ENCODE measurements at places on chromosomes 4 and X.

DNA sequence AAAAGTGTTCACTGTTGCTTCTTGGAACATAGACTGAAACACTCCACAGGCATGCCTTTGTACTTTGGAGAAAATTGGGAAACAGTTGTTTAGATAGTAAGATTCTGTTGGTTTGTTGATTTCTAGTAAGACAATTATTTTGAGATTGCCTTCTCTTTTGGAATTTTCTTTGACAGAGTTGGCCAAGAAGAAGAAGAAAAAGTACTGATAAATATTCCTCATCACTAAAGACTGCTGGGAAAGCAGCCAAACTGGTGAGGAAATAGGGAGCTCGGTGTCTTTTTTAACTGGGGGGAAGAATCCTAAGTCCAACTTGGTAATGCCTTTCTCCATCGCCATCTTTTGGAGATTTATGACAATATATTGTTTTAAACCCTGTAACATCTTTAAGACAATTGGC lies 370.7 kb downstream of the GPAT3 start:
- no peak for DNase-seq

GRCh38 chr4:99043346-99043745 lies 45.2 kb downstream of the ADH5 start:
- no peak for DNase-seq

- no peak for DNase-seq
These were observed 528.7 kb downstream of the TMA16 start for GRCh38 chr4:164023214-164023613.

DNA sequence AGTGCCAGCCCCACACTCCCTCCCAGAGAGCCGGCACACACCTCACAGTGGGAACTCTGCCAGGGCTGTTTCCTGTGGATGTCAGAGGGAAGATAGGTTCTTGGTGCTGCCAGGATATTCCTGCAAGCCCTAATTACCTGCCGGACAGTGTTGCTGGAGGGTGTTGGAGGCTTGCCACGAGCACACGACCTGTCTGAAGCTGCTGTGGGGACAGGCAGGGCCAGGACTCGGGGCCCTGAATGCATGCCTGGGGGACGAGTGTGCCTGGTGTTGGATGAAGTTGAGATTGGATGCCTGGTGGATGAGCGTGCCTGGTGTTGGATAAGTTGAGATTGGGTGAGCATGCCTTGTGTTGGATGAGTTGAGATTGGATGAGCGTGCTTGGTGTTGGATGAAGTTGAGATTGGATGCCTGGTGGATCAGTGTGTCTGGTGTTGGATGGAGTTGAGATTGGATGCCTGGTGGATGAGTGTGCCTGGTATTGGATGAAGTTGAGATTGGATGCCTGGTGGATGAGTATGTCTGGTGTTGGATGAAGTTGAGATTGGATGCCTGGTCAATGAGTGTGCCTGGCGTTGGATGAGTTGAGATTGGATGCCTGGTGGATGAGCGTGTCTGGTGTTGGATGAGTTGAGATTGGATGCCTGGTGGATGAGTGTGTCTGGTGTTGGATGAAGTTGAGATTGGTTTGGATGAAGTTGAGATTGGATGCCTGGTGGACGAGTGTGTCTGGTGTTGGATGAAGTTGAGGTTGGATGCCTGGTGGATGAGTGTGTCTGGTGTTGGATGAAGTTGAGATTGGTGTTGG lies 23.2 kb upstream of the UVSSA start:
- no peak for DNase-seq

GRCh38 chrX:42237956-42238355 lies 314.6 kb upstream of the CASK start:
- DNase-seq = no peak

DNA sequence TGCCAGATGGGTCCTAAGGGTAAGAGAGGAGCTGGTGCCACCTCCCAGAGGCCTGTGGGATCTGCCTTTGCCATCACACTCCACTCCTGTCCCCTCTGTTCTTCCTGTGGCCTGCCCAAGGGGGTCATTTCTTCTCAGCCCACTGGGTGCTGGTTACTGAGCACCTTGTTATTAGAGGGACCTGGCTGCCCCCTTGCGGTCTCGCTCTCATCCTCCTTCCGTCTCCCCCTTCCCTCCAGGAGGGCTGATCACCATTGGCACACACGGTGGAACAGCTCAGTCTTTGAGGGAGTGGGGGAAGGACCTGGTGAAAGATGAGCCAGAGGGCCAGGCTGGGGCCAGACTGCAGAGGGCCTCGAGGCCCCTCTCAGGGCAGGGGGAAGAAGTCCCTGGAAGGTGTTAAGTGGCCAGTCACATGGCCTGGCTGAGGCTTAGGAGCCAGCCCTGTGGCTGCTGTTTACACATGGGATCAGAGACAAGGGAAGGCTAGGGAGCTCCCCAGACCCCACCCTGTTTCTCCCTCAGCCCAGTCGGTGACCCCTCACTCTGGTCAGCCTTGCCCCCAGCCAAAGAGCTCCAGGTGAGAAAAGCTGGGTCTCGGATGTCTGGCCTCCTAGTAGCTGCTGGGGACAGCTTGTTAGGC lies 68.1 kb downstream of the MTMR1 start:
- DNase-seq = no peak

- no peak for DNase-seq
These were observed 5.5 kb downstream of the SUV39H1 start for GRCh38 chrX:48702032-48702431.

DNA sequence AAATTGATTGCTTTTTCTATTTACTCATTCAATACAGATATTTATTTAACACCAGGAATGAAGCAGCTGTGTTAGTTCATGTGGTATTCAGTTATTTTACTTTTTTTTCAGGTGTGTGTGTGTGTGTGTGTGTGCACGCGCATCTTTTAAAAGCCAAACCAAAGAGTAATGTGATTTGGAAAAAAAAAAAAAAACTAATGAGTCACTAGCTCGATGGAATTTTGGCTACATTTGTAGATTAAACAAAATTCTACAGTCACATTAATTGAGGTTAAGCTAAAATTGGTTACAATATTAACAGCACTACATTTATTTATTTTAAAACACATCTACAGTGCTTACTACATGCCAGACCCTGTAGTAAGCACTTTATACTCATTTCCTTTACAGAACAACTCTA lies 66.8 kb downstream of the HHIP start:
- DNase-seq = no peak

- DNase-seq = no peak
These were observed 3.1 kb upstream of the TASL start for GRCh38 chrX:30580641-30581040.

GRCh38 chr4:184506527-184507121 lies 32.3 kb upstream of the IRF2 start:
- DNase-seq = no peak

GRCh38 chr4:139587446-139587845 lies 31.4 kb upstream of the SETD7 start:
- no peak for DNase-seq

DNA sequence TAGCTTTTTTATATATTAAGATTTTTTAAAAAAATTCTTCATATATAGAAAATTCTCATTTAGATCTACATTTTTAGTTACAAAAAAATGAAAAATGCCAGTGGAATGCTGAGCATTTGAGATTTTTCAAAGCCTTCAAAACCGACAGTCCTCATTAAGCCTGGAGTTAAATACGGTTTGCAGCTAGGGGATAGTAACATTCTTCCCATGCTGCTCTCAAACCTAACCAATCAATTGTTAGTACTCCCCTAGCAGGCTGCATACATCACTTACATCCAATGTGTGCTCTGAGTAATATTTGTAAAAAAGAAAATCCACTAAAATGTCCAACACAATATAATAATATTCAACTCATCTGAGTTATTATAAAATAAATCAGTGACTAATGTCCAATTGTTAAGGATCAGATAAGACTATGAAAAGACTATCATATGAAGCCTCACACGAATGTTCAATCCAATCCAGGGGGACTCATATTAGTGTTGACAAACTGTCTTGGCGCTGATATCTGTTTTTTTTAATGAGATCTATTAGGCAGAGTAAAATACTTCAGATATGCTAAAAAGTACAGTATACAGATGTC lies 227.6 kb upstream of the MAB21L2 start:
- no peak for DNase-seq

GRCh38 chrX:18887825-18888212 lies 96.1 kb downstream of the PHKA2 start:
- no peak for DNase-seq
